ENCODE measurements at places on chromosomes 5 and 9.
A peak's percentile ranks its signal among the peaks of the same experiment; 100 is the strongest.

GRCh38 chr5:90408571-90409317 lies 812 bp downstream of the CETN3 start:
- no peaks in the 10 kb centered on the region for H3K27me3 ChIP-seq
- H3K4me3 ChIP-seq: peak overlapping the region; percentile 74
- H3K36me3 ChIP-seq: no peaks in the 10 kb centered on the region
- H3K27ac ChIP-seq: peak overlapping the region; percentile 90

DNA sequence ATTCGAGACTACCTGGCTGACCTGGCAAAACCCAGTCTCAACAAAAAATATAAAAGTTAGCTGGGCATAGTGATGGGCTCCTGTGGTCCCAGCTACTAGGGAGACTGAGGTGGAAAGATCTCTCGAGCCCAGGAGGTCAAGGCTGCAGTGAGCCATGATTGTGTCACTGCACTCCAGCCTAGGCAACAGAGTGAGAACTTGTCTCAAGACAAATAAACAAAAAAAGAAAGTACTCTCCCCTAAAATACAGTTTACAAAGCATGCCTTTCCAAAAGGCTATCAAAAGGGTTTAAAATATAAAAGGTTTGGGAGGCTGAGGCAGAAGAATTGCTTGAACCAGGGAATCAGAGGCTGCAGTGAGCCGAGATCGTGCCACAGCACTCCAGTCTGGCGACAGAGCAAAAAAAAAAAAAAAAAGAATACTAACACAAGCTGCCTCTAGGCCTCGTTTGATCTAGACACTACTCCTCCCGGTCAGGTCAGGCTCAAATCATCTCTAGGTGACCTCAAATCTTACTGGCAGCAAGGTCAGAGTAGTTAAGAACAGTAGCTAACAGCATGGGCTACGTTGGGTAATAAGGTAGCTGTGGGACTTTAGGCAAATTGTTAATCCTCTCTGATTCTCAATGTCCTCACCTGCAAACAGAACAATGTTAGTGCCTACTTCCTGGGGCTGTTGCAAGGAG lies 9.3 kb downstream of the NAIF1 start:
- peaks cover 68% of the 10 kb centered on the region for H3K4me1 ChIP-seq
- H3K27me3 ChIP-seq: no peaks in the 10 kb centered on the region
- DNase-seq: no peak
- no peaks in the 10 kb centered on the region for H3K36me3 ChIP-seq

DNA sequence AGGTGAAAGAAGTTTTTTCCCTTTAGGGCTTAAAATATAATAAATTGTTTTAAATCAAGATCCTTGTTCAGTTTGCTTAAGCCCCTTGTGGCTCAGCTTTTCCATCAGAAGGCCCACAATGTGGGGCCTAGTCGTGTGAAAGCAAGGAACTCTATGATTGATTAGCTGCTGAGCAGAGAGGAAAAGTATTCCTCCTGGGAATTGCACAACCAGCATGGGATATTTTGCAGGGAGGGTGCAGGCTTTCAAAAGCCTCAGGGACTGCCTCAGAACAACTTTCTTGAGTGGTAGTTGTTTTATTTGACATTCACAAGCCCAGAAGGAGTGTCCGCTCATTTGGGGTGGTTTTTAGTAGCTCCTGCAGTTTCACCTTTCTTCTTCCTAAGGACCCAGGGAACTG lies 19.8 kb downstream of the TTC23L start:
- no peaks in the 10 kb centered on the region for H3K27me3 ChIP-seq
- H3K4me1 ChIP-seq: no peaks in the 10 kb centered on the region
- no peak overlapping the region for H3K27ac ChIP-seq
- no peak for DNase-seq
- no peaks in the 10 kb centered on the region for H3K36me3 ChIP-seq

GRCh38 chr9:114957558-114957957 lies 27.2 kb upstream of the TNFSF8 start:
- no peak for DNase-seq
- H3K36me3 ChIP-seq: no peaks in the 10 kb centered on the region
- H3K27me3 ChIP-seq: no peaks in the 10 kb centered on the region

Measured in upper lobe of left lung (tissue), 6 donors.